ENCODE measurements at places on chromosomes 4 and X.

GRCh38 chr4:80361329-80361900, 25.9 kb downstream of the CFAP299 start:
- DNase-seq, result peak; percentile 10

DNA sequence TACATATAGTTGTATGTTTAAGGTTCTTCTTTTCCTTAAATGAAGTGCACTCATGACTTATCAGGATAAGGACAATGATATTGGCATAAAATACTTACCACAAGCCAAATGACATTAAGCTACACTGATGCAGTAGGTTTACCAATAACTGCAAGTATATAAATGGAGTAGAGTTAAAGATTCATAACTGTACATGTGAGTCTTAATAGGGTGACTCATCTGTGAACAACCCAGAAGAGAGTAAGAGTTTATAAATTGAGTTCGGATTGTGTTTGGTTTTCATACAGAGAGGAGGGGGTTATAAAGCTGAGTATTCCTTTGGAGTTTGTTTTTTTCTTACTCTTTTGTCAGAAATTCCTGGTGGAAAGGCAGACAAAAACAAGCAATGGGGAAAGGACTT, 144.8 kb downstream of the TLL1 start:
- DNase-seq, result no peak

GRCh38 chrX:138908577-138908976, 197.1 kb upstream of the FGF13 start:
- no peak for DNase-seq

GRCh38 chr4:165504184-165504583, 125.4 kb downstream of the CPE start:
- DNase-seq, result no peak

DNA sequence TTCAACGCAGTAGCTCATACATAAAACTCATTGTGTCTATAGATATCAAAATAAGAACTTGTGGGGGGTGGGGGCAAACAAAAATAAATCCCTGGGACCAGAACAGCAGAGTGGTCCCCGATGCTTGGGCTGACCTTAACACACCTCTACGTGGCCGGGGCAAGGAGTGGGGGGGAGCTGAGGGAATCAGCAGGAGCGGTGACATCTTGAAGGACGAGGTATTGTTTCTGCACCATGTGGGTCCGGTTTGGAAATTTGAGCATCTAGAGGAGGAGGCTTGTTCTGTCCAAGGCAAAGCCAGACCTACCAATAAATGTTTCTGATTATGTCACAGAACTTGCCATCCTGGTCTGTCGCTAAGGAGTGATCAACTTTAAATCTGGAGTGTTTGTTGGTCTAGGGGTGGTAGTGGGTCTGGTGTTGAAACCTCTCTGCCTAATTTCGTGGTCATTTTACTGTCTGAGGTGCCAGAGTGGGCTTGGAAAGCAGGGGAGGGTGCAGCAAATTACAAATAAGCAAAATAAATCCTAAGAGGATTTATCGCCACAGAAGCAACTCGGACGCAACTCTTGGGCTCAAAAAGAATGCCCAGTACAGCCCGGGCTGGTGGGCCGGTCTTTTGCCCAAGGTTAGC, 774 bp upstream of the RAPGEF2 start:
- no peak for DNase-seq

- no peak for DNase-seq
These were observed 14.3 kb downstream of the HNRNPDL start for GRCh38 chr4:82415922-82416365.

DNA sequence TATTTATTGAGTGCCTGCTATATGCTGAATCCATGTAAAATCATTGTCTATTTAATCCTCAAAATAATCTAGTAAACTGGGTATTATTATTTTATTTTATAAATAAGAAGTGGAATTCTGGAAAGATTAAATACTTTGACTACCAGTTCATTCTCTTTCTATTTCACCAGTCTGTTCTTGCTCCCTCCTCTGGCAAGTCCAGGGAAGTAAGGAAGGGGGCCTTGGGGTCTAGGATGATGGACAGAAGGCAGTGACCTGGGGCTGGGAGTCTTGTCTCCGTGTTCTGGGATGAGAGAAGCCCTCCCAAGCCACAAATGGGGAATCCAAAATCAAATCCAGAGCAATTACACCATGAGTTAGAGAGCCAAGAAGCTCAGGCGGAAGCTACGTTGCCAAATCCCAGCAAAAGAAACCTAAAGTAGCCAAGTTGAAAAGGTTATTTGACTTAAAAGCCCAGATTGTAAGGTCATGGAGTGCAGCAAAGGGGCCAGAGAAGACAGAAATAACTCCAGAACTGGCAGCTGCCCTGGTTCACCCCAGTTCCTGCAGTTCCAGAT, 28.3 kb upstream of the PARM1 start:
- no peak for DNase-seq

DNA sequence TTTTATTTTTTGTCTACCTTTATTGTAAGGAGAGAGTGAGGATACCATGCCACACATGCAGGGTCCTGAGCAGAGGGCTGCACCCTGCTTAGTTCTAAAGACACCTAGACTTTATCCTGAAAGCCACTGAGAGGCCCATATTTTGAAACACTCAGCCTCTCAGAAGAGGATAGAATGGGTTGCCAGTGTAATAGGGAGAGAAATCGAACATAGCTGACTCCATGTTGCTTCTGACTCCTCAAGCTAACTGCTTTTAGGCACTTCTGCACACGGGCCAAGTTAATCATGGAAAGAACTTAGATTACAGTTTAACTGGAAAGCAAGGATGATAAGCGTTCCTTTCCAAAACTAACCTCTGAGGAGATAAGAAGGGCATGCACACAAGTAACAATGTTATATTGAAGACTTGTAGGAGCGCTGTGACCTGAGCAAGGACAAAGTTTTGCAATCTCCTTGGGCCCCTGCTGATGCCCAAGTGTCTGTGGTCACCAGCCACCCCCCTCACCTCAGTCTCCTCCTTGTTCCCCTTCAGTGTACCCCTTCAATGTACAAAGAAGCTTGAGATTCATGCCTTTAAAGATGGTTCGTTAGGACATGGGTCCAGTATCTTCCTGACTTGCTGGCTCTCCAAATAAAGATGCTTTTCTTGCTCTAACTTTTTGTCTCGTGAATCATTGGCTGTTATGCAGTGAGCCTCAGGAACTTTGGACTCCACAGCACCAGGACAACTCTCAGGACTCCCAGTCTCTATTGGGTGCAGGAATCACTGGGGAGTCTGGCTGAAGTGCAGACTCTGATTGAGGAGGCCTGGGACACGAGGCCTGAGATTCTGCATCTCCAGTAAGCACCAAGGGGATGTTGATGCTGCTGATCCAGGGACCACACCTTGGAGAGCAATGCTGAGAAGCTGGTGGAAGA, 25.4 kb upstream of the CD99 start:
- DNase-seq, result no peak

DNA sequence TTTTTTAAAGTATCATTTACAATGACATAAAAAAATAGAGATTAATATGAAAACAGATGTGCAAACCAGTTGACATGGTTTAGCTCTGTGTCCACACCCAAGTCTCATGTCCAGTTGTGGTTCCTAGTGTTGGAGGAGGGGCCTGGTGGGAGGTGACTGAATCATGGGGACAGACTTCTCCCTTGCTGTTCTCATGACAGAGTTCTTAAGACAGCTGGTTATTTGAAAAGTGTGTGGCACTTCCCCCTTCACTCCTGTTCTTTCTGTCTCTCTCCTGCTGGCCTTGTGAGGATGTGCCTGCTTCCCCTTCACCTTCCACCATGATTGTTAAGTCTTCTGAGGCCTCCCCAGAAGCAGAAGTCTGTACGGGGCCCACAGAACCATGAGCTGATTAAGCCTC, 23.8 kb downstream of the CNOT6L start:
- no peak for DNase-seq

DNA sequence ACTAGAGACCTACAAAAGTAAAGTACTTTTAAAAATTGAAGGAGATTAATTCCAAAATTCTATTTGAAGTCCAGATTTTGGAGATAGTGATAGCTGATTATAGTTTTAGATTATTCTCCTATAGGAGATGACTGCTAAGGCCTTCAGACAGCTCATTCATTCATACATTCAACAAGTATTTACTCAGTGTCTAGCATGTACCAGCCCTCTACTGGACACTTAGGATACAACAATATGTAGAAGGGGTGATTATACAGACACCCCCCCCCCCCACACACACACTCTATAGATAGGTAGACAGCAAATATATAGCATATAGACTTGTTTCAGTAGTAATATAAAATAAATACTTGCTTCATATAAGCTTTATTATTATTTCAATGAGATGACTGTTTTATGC, 60.4 kb upstream of the TAF9B start:
- no peak for DNase-seq

- no peak for DNase-seq
These were observed 156.2 kb downstream of the GABRB1 start for GRCh38 chr4:47187608-47188007.

DNA sequence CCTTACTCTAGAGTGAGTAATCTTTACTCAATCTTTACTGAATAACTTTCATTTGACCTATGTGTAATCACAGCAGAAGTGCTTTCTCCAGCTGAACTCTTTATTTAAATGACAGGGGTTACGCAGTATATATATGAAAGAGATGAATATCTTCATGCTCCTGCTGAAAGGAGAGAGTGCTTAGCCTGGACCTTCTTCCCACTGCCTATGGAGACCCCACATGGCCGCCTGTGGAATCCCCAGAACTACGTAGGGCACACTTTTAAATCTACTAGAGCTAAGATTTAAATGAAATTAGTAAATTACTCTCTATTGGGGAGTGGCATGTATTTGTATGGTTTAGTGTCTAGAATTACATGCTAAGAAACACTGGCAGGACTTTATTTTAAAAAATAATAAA, 391.2 kb downstream of the ANKRD50 start:
- no peak for DNase-seq

DNA sequence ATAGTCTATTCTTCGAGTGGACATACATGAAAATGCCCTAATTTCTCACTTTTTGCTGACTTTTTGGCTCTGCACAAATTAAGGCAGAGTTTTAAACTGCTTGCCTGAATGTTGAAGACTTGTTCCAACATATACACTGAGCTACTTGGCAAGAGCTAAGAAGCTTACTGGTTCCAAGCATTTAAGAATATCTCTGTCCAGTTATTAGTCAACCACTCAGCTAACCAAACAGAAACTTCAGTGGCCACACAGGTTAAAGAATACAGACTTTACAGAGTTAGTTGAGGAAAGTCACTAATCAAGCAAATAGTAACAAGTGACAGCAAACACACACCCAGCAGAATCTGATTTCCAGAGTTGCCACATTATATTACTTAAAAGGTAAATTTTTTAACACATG, 35.5 kb downstream of the AMER1 start:
- no peak for DNase-seq

- no peak for DNase-seq
These were observed 26.8 kb downstream of the DOCK11 start for GRCh38 chrX:118522230-118522926.

GRCh38 chr4:37767546-37767945, 58.9 kb upstream of the PGM2 start:
- no peak for DNase-seq

- peak; percentile 38 for DNase-seq
These were observed 35.1 kb downstream of the ENPEP start for GRCh38 chr4:110510955-110511544.

DNA sequence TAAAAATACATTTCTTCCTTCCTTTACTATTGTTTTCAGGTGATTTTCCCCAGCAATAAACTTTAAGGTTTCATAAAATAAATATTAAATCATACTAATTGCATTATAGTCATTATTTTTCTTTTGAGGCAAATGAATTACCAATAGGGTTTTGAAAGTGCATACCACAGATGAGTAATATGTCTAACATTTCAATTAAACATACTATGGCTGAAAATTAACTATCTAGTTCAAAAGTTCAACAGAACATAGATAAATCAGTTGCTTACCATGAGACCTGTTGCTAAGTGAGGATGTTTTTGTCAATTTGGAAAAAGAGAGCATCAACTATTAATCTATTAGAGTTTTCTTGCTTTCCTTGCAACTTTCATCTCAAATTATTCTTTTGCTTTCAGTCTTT, 35.0 kb downstream of the NPY5R start:
- no peak for DNase-seq

GRCh38 chr4:153204247-153204671, at the start of gene TRIM2:
Gene TRIM2 (plus strand): TSS chr4:153204443. CDS start chr4:153204531, 88 bp downstream.
- no peak for DNase-seq

DNA sequence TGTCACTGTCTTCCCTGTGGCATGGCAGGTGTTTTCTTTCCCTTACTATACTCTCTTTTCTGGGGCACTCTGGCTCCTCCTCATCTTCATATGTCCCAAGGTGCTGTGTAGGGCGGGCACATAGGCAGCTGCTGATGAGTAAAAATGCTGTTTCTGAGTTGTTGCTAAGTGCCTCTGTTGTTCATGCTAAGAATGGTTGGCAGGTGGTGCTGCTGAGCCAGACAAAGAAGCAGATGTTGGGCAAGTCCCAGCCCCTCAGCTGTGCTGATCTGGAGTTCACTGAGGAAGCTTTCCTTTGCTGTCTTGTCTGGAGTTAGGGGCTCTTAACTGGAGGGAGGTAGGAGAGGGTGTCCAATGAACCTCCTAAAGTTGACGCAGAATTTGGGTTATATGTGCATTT, 40.6 kb downstream of the HADH start:
- no peak for DNase-seq

GRCh38 chr4:162705130-162705803, 461.4 kb downstream of the NAF1 start:
- no peak for DNase-seq

GRCh38 chrX:118216087-118216486, 99.5 kb upstream of the KLHL13 start:
- DNase-seq, result no peak

DNA sequence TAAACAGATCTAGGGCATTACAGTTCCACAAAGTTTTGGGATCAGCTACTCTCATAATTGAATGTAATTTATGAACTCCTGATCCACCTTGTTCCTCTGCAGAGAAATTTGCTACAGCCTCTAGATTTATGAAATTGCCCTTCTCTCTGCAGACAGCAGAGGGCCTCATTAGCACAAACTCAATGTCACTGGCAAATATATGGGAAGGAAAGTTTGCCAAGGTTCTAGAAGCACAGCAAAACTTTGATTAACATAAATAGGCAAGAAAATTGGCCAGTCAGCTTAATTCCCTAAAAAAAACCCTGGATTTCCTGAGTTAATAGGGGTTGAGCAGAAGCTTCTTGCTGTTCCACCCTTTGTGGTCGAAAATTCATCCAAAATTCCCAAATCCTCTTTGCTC, 31.5 kb downstream of the PRPS1 start:
- peak; percentile 41 for DNase-seq

- peak; percentile 84 for DNase-seq
These were observed at the start of gene WDR44 for GRCh38 chrX:118345464-118346257. Gene WDR44 (plus strand): TSS chrX:118346106. CDS start chrX:118346504, 398 bp downstream.

GRCh38 chr4:3223956-3224748, 24.8 kb upstream of the MSANTD1 start:
- DNase-seq, result no peak

GRCh38 chrX:11364835-11365234, 71.6 kb downstream of the AMELX start:
- DNase-seq, result no peak

DNA sequence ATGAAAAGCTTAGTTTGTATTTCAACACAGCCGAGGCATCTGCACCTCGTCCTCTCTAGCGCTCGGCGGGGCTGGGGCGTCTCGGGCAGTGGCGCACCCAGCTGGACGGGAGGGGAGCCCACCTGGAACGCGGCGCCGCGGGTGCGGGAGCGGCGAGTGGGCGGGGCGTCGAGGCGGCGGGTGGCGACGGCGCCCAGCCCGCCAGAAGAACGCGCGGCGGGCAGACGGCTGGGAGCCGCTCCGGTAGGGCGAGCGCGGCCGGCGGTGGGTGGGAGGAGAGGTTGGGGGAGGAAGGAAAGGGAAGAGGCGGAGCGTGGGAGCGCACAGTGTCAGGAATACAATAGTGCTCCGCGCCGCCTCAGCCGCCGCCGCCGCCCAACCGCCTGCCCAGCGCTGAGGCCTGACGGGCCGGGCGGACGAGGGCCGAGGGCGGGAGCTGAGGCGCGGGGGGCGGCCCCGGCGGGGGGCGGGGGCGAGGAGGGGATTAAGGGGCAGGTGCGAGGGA, at the start of gene JADE3:
TSS of gene JADE3 (plus strand) at position 324 of the 505 bp plus-strand sequence. CDS start 72,474 bp downstream, outside the sequence.
- peak; percentile 28 for DNase-seq

All from LNCaP clone FGC (cell line).